ENCODE measurements at places on chromosomes 4 and X.

DNA sequence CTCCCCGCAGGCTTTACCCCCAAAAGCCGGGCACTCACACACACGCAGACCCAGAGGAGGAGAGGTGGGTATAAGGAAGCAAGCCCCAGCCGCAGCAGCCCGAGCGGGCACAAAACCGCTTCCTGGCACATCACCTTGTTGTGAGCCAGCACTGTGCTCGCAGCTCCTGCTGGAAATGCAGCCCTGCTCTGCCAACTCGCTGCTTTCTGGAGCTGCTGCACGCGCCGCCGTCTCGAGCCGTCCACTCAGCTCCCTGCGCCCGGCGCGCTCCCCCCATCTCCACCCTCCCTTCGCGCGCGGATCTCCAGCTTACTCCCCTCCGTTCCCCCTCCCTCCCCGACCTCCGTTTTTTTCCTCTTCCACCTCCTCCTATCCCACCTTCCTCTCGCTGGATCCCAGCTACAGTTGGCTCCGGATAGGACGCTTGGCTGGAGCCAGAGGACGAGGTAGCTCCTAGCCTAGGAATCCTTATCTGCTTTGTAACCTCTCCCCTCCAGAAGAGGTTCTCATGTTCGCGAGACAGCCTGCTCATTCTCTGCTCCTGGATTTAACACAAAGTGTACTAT is at the start of gene SPOCK3:
Gene SPOCK3 (minus strand): TSS at position 179 of the 566 bp plus-strand sequence.
- no peak for DNase-seq

GRCh38 chr4:80576796-80577195 is 241.3 kb downstream of the CFAP299 start:
- no peak for DNase-seq

- DNase-seq = no peak
Observed at GRCh38 chrX:79462458-79462857, 95.3 kb upstream of the ITM2A start.

DNA sequence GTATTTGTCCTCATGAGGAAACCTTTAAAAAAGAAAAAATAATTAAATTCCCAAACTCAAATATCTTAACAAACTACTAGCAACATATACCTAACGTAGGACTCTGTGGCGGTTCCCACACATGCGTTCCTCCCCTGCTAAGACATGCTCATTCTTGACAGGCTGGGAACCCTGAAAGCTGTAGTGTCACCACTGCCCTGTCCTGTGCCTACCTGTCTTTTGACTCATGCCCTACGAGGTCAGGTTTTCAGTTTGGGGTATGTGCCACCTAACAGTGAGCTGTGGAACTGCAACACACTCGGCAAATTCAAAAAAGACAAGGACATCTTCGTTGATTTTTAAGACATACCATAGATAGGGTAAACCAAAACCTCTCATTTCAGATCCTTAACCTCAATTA is 17.8 kb downstream of the IDS start:
- no peak for DNase-seq

DNA sequence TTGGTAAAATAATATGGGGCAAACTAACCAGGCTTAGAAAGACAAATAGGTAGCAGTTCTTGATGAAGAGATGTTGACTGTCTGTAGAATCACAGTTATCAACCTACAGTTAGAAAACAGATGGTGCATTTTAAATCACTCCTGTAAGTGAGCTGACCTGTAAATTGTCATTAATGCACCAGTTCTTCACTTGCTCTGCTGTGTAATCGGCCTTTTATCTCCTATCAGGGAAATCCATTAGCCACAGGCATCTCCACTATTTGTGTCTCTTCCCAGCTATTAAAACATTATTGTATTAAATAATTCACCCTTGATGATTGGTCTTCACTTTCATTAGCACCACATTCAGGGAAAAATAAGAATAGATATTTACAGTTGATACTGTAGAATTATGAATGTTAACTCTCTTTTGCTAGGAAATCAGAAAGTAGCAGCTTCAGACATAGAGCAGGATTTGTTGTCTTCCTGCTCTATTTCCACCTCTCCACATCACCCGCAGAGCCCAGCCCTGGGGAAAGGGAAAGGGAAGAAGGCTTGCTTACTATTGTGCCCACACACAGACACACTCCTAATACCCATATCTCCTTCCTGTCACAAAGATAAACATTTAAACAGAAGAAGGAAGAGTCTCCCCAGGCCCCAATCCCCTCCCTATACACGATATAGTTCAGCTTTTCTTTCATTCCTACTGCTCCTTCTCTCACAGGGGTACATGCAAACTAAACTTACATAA is 97.1 kb downstream of the REELD1 start:
- DNase-seq = no peak

DNA sequence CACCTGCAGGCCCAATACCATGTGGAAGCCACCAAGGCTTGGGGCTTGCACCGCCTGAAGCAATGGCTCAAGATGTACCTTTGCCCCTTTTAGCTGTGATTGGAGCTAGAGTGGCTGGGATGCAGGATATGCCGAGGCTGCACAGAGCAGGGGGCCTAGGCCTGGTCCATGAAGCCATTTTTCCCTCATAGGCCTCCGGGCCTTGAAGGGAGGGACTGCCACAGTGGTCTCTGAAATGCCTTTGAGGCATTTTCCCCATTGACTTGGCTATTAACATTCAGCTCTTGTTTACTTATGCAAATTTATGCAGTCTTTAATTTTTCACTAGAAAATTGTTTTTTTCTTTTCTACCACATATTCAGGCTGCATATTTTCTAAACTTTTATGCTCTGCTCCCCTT is 203.2 kb upstream of the HHIP start:
- DNase-seq = no peak
